ENCODE measurements at places on chromosomes 7 and 10. TPM values are rescaled to one million over a fixed set of nuclear protein-coding genes. Genes with fewer than 3 reads are reported as not detected.

The MMRN2 gene
- 2.0 TPM for total RNA-seq

- DNase-seq: no peak
Measured at GRCh38 chr7:103418241-103418640, 27.8 kb downstream of the SLC26A5 start.

- DNase-seq: no peak
Measured at GRCh38 chr7:112118581-112119566, 87.3 kb downstream of the DOCK4 start.

DNA sequence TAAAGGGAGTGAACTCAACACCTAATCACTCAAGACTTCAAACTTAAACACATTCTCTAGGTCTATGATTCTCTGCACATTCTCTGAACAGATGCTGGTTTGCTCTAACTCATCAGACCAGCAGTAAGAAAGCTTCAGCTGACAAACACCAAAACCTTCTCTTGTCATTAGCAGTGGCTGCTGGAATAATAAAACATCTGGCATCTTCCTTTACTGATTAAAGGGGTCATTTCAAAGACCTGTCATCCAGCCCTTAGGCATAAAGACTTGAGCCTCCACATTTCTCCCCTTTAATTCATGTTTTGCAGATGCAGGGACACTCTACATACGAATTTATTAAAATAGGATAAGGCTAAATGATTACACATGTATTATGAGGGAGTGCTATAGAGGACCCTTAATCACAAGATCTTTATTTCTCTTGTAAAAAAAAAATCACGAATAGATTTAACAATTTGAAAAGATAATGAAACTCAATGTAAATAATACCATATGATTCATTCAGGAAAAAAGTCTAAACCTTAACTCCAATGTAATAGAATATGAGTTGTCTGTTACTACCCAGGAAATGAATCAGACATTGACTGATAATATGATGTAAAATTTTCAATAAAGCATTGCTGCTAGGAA is 152.4 kb upstream of the GNAI1 start:
- no peak for DNase-seq

GRCh38 chr10:69696073-69696731 is 66.2 kb downstream of the FAM241B start:
- DNase-seq: peak; percentile 75

DNA sequence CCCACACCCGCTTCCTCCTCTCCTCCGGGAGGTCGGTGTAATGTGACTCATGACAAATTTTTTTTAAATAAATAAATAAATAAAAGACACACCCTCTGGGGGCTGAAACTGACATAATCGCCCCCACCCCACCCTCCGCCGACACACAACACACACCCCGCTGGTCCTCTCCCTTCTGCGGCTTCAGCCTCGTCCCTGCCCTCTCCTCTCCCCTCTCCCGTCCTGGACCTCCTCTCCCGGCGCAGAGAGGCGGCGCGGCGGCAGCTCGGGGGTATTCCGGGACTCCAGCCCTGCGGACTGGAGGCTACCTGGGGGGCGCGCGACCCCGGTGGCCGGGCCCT is 686 bp downstream of the ABI1 start:
- DNase-seq: peak; percentile 80

GRCh38 chr10:87865241-87865881 is 1.9 kb downstream of the PTEN start:
- DNase-seq: no peak
